ENCODE measurements at places on chromosomes 12 and 14.

- no peak for DNase-seq
Measured at GRCh38 chr12:129179941-129180553, 326.8 kb downstream of the GLT1D1 start.

GRCh38 chr12:87368259-87368658 is 660.9 kb downstream of the C12orf50 start:
- peak; percentile 87 for DNase-seq

GRCh38 chr12:105740970-105741725 is 397.6 kb downstream of the NUAK1 start:
- DNase-seq: peak; percentile 53

- no peak for DNase-seq
Measured at GRCh38 chr12:42361909-42362646, 36.1 kb downstream of the PPHLN1 start.

- DNase-seq: no peak
Measured at GRCh38 chr12:27003421-27004381, 10.5 kb downstream of the TM7SF3 start.

DNA sequence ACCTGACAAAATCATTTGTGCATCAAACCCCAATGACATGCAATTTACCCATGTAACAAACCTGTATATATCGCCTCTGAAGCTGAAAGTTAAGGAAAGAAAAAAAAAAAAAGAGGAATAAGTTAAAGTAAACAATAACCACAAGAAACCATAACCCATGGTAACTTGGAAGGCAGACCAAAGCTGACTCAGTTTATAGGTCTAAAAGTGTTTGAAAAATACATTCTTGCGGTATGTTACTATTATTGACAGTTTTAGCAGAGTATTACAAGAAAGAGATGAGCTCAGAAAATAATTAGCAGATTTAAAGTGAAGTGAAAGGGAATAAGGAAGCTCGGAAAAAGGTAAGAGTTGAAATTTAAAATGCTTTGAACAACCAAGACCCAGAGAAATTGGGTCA is 34.4 kb upstream of the MGAT4C start:
- no peak for DNase-seq

DNA sequence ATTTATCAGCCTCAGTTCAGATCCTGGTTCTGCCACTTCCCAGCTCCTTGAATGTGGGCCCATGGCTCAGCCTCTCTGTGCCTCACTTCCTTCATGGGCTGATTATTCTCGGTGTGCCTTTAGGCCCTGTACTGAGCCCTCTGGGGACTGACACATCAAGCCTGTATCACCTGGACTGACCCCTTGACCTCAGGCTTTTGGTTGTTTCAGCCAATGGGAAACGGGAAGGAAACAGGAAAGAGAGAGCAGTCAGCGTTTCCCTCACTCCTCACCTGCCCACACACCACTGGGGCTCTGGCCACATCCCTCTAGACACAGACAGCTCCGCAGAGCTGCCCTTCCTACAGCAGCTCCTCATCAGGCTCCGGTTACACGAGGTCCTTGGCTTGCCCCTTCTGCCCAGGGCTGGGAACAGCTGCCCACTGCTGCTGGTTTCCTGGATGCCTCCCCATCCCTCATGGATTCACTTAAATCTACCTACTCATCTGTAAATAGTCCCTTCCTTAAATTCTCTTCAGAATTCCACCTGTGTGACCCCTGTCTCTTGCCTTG is 37.0 kb upstream of the ITPR2 start:
- no peak for DNase-seq
